SW 1271 (cell line): ENCODE measurements at places on chromosomes 6 and 20.

DNA sequence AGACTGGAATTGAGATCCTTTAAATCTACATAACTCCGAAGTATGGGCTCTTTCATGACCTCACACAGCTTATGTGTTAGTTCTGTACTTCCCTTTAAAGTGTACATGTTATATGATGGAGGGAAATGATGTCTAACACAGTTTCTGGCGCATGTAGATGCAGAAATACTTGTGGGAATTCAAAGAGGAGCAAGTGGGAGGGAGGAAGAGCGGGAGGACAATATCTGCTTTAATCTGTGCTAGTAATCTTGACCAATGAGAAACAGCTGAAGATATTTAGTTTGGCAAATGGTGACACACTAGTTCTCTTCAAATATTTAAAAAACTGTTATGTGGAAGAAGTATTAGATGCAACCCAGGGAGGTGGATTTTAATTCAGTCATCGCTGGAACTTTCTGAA, 62.9 kb upstream of the PLEKHG1 start:
- no peak for DNase-seq

- DNase-seq, result no peak
Measured at GRCh38 chr6:87722540-87723169, 20.6 kb upstream of the AKIRIN2 start.

DNA sequence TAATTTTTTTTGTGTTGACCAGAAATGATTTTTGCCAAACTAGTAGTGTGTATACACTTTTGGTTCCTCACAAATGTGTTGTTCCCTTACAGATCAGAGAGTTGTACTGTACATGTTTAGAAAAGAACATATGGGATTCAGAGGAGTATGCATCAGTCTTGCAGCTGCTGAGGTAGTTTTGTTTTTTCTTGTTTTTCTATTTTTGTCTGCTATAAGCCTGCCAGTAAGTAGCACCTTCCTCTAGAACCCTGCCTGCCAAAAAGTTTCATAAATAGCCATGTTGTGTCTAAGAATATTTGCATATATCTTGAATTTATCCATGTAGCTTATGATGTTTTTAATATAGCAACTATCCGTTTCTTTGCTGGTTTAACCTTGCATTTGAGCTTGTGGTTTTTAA, 46.4 kb downstream of the ORC3 start:
- DNase-seq, result no peak

DNA sequence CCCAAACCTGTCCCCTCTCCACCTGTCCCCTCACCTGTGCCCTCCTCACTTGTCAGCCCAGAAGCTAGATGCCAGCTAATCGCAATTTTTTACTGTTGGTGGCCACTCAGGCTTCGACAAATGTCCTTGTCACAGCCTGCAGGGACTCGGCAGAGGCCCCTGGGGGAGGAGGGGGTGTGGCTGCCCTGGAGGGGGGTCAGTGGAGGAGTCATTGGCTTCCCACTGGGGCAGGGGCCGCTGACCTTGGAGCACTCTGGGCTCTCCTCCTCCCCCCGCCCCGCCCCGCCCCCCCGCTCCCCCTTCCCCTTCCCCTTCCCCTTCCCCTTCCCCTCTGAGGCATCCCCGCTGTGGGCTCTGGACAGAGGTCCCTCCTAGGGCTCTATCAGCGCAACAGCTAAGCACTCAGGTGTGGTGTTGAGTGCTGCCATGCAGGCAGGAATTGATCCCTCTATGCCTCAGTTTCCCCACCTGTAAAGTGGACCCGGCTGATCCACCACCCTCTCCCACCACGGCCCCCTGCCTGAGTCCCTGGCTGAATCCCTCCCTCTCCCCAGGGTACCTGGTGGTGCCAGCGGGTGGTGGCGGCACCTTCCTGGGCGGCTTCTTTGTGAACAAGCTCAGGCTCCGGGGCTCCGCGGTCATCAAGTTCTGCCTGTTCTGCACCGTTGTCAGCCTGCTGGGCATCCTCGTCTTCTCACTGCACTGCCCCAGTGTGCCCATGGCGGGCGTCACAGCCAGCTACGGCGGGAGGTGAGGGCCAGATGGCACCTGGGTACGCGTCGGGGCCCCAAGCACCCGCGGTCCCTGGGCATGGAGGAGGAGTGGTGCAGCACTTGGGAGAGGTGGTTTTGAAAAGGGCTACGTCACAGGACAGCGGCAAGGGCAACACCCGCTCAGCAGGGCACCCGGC, 23.8 kb downstream of the SLCO4A1 start:
- no peak for DNase-seq

- DNase-seq, result no peak
Measured at GRCh38 chr6:16284472-16284871, 46.1 kb downstream of the GMPR start.

DNA sequence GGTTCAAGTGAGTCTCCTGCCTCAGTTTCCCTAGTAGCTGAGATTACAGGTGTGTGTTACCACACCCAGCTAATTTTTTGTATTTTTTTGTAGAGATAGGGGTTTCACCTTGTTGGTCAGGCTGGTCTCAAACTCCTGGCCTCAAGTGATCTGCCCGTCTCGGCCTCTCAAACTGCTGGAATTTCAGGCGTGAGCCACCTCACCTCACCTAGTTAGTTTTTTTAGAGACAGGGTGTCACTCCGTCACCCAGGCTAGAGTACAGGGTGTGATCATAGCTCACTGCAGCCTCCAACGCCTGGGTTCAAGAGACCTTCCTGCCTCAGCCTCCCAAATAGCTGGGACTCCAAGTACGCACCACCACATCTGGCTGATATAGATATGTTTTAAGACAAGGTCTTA, 22.9 kb downstream of the SYTL3 start:
- DNase-seq, result no peak

GRCh38 chr6:1827984-1828793, 218.5 kb downstream of the FOXC1 start:
- no peak for DNase-seq

DNA sequence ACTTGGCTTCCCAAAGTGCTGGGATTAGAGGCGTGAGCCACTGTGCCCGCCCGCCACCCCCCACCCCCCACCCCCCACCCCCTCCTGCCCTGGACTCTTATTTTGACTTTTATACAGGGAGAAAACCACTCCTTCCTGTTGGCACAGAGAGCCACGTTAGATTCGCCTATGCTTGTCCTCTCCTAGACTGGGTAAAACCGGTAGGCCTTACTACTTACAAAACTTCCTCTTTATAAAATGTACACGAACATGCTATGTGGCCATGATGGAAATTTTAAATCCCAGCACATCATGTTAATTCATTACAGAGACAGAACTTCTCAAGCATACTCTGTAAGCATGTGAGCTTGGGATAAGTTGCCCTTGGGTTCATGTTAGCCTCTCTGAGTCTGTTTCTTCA, 124.2 kb downstream of the SLC24A3 start:
- no peak for DNase-seq

DNA sequence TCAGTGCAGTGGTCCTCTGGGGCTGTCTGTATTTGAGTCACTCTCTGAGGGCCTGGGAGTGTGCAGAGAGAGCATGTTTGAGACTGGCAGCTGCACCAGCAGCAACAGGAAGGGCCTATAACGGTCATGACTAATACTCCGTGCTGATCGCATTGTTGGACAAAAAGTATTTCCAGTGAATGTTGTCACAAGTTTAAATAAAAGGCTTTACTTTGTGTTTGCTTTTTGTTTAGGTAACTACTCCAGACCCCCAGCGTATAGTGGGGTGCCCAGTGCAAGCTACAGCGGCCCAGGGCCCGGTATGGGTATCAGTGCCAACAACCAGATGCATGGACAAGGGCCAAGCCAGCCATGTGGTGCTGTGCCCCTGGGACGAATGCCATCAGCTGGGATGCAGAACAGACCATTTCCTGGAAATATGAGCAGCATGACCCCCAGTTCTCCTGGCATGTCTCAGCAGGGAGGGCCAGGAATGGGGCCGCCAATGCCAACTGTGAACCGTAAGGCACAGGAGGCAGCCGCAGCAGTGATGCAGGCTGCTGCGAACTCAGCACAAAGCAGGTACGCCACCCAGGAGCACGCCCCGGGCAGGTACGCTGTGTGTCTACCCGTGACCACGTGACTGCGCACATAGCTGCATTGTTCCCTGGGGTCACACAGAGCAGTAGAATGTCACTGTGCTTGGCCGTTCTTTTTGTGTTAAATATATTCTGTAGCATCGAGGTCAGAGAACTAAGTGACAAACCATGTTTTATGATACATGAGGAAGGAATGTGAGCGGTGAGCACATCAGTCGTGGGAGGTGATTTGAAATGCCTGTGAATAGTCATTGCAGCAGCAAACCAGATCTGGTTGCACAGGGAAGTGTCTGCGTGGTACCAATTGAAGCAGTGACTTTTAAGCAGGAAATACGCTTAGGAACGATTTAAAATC, 174.7 kb downstream of the TMEM242 start:
- DNase-seq, result peak; percentile 93

- no peak for DNase-seq
Measured at GRCh38 chr6:140039364-140039763, 664.9 kb upstream of the CITED2 start.

DNA sequence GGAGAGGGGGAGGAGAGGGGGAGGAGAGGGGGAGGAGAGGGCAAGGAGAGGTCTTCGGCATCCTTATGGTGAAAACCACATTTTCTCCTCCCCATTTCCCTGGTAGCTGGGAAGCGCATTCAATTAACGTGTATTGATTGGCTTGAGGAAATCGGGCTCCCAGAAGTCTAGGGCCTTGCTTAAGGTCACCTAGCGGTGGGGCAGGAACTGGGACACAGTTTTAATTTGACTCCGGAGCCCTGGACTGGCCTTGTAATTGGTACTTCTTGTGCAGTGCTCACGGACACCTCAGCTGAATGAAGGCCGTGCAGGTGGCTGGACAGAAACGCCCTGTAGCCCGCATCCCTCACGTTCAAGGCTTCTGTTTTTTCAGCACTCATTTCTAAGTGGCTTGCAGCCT, 42.8 kb downstream of the CTCFL start:
- DNase-seq, result no peak

DNA sequence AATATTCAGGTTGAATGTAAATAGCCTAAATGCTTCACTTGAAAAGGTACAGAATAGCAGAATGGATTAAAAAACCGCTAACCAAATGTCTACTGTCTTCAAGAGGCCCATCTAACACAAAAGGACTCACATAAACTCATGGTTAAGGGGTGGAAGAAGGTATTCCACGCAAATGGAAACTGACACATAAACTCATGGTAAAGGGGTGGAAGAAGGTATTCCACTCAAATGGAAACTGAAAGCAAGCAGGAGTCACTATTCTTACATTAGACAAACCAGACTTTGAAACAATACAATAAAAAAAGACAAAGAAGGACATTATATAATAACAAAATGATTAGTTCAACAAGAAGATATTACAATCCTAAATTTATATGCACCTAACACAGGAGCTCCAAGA, 38.3 kb upstream of the PKIB start:
- DNase-seq, result no peak

DNA sequence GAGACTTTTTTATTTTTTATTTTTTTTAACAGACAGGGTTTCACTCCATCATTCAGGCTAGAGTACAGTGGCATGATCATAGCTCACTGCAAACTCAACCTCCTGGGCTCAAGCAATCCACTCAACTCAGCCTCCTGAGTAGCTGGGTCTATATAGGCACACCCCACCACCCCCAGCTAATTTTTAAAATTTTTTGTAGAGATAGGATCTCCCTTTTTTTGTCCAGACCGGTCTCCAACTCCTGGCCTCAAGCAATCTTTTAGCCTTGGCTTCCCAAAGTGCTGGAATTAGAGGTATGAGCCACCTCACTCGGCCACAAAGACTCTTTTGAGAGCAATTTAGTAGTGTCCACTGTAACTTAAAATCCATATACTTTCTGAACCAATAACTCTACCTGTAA, 103.3 kb upstream of the DST start:
- DNase-seq, result no peak

- DNase-seq, result no peak
Measured at GRCh38 chr6:37862430-37862829, 42.9 kb downstream of the ZFAND3 start.

DNA sequence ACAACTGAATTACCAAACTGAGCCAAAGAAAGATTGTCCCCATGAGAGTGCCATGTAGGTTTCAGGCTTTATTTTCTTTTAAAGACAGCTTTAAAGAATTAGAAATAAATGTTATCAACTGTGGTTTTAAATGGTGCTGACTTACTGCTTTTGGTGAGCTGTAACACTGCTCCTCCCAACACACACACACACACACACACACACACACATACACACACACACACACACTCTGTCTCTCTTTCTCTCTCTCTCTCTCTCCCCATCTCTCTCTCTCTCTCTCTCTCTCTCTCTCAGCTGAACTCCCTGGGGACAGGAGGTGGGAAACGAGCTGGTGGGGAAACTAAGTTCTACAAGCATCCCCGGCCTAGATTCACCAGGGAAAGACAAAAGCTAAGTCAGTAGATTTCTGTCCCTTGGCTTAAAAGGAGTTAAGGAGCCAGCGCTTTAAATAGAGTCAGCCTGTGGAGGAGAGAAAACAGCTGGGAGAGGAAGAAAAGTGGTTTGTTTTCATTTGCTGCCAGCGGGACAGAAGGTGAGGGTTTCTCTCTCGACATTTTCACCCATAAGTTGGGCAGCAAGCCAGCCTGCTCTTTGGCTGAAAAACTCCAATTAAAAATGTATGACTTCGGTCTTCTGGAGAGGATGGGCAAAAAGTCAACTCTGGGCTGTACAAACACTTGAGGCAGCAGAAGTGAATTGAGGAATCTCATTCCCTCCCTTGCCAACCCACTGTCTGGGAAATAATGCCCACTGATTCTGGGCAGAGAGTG, 27.4 kb downstream of the CBLN4 start:
- DNase-seq, result no peak

DNA sequence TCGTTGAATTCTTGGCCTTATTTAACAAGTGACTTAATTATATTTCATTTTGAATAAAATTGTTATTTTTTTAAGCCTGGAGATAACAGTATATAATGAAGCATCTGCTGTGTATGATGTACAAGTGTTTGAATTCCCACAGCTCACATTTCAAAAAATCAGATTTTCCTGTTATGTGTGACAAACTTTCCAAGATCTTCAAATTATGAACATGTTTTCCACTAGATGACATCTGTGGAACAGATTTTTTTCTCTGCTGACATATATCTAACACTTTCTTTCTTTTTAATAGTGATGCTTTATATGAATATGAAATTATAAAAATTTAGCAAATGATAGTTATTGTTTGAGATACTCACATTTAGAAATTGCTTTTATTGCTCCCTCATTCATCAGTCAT, 482.8 kb downstream of the LMBRD1 start:
- DNase-seq, result no peak

GRCh38 chr6:41100871-41101287, 28.1 kb downstream of the NFYA start:
- DNase-seq, result no peak

DNA sequence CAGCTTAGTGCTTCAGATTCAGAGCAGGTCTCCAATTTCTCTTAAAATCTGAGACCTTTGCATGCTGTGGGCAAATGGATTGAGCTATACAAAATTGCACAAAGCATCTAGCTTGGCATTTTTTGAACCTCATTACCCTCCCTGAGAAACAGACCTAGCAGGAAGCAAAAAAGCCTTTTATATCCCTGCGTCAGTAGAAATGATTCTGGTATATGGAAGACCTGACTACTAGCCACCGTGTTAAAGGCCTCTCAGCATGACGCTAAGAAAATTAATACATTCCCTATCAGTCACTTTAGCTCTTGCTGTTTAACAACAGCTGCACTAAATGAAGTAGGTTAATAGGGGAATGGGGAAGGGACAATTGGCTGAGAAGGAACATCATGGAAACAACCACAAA, 110.7 kb upstream of the SMLR1 start:
- DNase-seq, result no peak
